KBM-7 (cell line): ENCODE measurements at places on chromosomes 4 and X.

GRCh38 chr4:165199286-165199685 is 8.1 kb upstream of the KLHL2 start:
- DNase-seq, result no peak

GRCh38 chrX:71637253-71637618 is 18.9 kb upstream of the CXCR3 start:
- no peak for DNase-seq

GRCh38 chr4:164926301-164926700 is 49.3 kb downstream of the APELA start:
- DNase-seq, result no peak

GRCh38 chrX:46294234-46294633 is 251.0 kb downstream of the ZNF674 start:
- no peak for DNase-seq

DNA sequence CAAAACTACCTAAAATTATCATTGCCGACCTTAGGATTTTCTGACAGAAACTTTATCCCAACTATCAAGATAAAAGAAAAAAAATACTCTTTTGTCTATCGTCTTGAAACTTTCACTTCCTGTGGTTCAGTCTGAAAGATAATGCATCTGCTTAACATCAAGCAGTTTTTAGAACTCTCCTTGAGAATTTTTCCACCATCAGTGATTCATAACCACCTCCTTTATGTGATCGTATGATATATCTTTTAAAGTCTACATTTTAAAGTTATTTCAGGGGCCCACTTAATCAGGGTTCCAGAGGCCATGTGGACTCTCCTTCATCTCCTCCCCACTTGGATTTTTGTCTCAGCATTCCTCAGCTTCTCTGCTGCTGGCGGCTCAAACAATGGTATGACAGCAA is 272.8 kb upstream of the TENM3 start:
- no peak for DNase-seq

- DNase-seq, result no peak
These were observed 59.5 kb downstream of the SEPSECS start for GRCh38 chr4:25100710-25101109.

DNA sequence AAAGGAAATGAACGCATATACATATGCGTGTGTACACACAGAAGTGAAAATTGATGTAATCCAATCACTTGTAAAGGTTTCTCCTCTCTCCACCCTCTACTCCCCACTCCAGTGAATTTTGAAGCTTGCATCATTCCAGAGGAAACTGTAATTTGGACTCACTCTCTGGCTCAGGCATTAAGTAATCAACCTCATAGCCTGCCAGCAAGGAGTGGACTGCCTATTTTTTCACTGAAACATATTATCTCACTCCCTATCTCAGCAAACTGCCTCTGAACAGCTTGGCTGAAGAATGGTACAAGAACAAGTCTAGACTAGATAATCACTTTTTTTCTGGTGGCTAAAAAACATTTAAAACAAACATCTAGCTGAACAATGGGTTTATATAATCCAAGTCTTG is 124.2 kb downstream of the C4orf51 start:
- peak; percentile 4 for DNase-seq

DNA sequence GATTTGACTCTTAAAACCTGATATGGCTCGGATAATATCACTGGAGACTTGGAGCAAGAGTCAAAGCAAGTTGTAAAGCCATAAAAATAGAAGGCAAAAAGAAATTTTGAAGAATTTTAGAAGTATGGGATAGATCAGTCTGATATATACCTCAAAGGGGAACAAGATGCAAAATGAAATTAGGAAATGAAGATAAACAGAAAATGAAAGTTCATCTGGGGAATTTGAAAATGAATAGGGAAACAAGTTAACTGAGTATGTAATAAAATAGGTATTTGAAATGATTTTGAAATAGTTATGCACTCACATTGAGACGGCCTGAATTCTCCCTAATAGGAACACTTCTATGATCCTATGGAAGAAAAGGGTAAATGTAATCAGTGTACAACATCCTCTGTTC is 5.7 kb downstream of the CYP2U1 start:
- DNase-seq, result no peak
